NCI-H1048 (cell line): ENCODE measurements at places on chromosomes 16 and 17.

GRCh38 chr17:51443646-51444045, 183.3 kb downstream of the UTP18 start:
- no peak for DNase-seq

GRCh38 chr17:39095309-39095686, 56.1 kb downstream of the PLXDC1 start:
- DNase-seq: no peak

GRCh38 chr16:84349862-84350684, 18.3 kb upstream of the ATP2C2 start:
- DNase-seq: no peak

- no peak for DNase-seq
These were observed 39.7 kb downstream of the NUP93 start for GRCh38 chr16:56769677-56770076.

- no peak for DNase-seq
These were observed 7.3 kb upstream of the RPRML start for GRCh38 chr17:46986366-46986765.

GRCh38 chr16:67516296-67517154, 12.1 kb upstream of the RIPOR1 start:
- no peak for DNase-seq

DNA sequence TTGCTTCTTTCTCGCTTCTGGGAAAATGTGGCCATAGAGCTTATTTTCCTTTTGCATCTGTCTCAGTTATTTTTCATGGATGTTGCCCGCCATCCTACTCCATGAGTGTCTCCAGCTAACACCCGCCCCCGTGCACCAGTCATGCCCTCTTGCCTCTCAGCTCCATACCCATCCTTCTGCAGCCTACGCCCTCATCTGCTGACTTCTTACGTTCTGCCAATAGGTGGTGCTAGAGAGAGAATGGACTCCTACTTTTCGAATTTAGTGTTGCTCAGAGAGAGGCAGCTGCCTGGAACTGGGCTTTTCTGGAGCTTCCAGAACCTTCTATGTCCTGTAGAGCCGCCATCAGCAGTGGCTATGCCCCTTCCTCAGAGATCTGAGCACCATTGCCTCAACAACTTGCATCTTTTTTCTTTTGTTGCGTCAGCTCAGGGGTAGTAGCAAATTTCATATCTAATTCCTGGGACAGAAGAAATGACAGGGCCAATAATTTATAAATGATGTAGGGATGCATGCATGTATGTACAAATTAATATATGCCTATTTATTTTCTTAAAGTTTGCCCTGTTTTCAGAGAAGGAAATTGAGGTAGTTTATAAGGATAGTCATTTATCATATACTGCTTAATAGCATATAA, 119.7 kb upstream of the MYOCD start:
- no peak for DNase-seq

- no peak for DNase-seq
These were observed 6.3 kb upstream of the TBCD start for GRCh38 chr17:82745524-82745923.
